ENCODE measurements at places on chromosomes 7 and 10. TPM values are rescaled to one million over a fixed set of nuclear protein-coding genes. Genes with fewer than 3 reads are reported as not detected.

- DNase-seq: no peak
Observed at GRCh38 chr7:88540012-88540411, 219.5 kb upstream of the ZNF804B start.

DNA sequence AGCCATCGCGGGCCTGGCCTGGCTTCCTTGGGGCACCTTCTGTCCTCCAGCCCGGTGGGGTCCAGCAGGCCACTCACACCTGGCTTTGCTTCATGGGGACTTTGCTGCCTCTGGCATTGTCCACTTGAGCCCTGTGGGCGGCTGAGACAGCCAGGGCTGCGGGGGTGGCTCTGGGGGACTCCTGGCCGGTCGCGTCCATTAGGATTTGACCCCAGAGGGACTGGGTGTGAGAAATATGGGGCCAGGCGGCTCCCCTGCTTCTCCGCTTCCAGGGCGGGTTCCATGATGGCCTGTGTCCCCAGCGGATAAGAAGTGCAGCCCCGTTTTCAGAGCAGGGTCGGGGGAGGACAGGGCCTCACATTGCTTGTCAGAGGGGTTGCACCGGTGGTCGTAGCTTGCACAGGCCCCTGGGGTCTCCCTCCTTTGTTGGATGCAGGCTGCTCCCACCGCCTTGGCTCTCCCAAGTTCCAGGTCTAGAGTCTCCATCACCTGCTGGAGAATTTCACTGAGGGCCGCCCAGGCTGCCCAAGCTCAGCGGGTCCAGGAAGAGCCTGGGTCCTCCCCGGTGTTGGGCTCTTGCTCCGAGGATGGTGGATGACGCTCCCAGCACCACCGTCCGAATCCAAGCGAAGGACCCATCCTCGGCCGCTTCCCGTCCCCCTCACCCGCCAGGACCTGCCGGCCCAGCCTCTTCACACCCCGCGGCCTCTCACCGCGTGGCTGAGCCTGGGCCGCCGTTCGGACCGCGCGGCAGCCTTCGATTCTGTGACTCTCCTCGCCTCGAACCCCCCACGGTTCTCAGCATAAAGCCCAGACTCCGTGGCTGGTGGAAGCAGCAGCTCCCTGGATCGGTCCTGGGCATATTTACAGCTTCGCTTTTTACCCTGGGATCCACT lies 140.1 kb downstream of the DYNC2I1 start:
- DNase-seq: no peak

GRCh38 chr7:105851064-105851463 lies 25.3 kb downstream of the ATXN7L1 start:
- no peak for DNase-seq

GRCh38 chr7:100475549-100475948 lies 3.5 kb downstream of the TSC22D4 start:
- no peak for DNase-seq

DNA sequence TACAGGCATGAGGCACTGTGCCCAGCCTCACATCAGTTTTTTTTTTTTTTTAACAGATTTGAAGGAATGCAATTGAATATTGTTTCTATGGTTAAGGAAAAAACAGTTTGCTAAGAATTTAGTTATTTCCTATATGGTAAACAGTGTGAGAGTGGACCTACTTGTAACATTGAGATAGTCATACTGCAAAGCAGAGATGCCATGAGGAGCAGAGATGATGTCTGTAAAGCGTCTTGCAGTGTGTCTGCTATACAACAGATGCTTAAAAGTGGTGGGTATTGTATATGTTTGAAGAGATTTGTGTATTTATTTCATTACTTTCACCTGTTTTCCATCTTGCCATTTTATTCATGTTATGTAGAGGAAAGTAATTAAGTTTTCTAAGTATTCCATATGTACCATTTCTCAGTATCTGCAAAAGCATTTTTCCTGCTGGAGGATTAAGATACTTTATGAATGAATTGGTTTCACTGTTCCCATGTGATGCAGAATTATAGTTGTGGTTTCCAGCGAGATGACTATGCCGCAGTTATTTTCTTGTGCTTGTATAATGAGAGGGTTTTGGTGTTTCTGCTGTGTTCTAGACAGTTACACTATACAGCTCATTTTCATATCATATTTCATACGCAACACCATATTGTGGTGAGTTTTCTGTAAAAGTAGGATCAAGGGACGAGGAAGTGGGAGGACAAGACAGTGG lies 26.6 kb downstream of the TET1 start:
- DNase-seq: no peak

DNA sequence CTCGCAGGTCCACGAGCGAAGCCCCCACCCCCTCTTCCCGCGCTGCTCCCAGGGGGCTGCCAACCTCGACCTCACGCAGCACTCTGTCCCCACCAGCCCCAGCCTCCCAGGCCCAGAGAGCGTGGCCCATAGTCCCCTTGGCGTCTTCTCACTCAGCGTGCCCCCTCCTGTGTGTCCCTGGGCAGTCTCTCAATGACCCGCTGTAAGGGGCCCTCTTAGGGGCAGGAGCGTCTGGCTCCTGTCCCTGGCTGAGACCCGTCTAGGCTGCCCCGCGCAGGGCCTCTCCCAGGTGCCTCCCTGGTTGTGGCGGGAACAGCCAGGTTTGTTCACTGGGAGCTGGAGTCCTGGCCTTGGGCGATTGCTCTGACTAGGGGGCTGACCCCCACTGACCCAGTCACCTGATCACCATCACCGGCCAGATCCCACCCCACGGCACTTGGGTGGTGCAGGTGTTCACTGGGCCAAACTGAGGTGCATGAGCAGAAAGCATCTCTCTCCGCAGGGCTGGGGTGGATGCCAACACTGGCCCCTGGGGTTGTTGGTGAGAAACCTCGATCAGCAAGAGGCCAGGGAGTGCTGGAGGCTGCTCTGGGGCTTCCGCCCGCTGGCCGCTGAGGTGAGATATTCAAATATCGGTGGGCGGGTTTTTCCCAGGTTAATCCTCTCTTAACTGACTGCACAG lies 12.6 kb upstream of the WDFY4 start:
- no peak for DNase-seq

The TUBB8 gene
- 0.29 TPM for total RNA-seq

The LIPN gene
- not detected for total RNA-seq

DNA sequence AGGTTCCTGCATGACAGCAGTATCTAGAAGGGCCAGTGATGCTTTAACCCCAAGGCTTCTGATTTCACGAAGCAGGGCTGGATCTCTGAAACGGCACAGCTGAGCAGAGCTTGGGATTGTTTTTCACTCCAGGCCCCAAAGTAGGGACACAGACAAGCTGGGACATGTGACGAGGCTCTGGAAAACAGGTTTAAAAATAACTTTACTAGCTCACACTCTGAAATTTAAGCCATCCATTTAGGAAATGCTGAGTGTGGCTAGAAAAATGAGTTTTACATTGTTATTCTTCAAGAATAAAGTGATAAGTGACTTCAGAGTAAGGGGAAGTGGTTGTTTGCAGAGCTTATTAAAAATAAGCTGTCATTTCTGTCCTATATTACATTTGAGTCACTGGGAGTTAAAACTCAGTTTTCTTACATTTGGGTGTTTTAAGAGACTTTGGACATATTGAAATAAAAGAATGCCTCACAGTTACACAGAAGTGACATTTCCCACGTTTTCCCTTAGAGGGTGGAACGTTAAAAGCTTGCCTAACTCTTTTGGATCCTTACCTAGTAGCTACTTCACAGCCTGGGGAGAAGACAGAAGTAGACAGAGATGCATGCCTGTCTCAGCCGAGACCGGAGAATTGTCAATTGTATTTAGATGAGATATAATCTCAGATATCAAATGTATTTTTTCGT lies 107.8 kb downstream of the GALNT17 start:
- DNase-seq: no peak
